ENCODE measurements at places on chromosomes 4 and X.

DNA sequence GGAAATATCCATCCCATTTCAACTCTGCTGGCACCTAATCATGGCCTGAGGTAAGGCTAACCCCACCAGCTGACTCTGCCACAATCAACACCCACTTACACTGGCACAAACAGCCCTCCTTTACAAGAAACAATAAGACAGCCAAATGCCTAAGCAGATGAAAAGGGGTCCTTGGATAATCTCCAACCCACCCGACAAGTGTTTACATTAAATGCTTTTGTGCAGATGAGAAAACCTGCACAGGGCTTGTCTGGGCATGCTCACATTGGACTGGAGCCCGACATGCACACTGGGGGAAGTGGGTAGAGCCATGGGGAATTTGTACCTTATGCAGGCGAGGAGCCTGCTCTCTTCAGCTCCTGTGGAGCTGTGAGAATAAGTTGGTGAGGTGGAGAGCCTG is 138.9 kb upstream of the ITM2A start:
- no peak for DNase-seq

DNA sequence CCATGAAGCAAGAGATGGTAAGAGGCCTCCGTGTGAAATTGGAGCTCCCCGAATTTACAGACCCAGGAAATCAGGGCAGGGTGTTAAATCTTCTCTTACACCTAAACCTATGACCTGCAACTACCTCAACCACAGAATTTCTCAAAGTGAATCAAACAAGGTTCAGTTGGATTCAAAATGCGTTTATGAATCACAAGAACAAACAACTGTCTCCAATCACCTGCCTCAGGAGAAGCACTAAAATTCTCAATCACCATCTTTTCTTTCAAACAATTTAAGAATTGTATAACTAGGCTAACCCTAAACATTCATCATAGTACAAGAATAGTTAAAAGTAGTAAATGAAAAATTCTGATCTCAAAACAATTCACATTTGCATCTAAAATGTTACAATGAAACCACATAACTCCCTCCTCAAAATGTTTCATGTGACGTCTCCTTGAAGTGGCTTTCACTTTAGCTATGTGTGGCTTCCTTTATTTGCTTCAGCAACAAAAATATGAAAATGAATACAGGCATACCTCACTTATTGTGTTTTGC is 19.2 kb downstream of the PPP3CA start:
- no peak for DNase-seq

DNA sequence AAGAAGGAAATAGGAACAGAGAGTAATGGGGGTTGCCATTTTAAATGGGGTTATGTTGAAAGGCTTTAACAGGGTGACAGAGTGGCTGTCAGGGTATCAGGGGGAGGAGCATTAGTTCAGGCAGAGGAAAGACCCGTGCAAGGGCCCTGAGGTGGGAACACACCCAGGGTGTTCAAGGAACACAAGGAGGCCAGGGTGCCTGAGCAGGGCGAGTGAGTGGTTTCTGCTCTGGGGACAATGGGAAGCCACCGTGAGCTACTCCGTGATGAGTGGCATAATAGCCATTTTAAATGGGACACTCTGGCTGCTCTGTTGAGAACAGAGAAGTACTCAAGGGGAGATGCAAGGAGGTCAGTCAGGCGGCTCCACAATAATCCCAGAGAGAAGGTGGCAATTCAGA is 4.5 kb downstream of the EVC2 start:
- no peak for DNase-seq

DNA sequence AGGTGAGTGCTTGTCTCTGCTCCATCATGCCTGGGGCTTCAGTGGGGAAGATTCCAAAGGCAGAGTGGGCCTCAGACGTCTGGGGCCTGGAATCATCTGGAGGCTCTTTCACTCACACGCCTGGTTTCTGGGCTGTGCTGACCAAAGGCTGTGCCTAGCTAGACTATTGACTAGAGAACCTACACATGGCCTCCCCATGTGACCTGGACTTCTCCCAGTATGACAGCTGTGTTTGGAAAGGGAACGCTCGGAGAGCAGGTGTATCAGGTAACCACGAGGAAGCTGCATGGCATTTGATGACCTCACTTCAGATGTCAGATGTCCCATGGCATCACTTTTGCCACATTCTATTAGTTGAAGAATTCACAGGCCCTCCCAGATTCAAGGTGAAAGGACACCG is 51.0 kb downstream of the ADGRL3 start:
- peak; percentile 30 for DNase-seq

GRCh38 chr4:18858229-18858922 is 836.8 kb upstream of the LCORL start:
- no peak for DNase-seq

- DNase-seq, result no peak
Measured at GRCh38 chr4:116005806-116006088, 892.3 kb upstream of the NDST4 start.

DNA sequence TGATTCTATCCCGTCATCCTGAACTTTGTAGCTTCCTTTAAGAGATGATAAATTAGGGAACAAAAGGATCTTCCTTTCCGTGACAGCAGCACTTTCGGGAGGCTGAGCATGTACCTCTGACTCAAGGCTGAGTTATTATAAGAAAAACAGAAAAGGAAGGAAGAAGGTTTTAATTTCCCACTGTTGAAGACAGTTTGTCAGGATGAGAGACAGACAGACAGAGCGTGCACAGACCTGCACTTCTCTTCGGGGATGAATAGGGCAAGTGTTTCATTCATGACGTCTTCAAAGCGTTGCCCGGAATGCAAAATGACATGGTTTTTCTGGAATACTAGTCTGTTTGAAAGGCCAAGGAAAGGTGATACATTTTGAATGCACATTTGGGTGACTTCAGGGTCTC is 405.3 kb upstream of the FAT1 start:
- DNase-seq, result peak; percentile 24

DNA sequence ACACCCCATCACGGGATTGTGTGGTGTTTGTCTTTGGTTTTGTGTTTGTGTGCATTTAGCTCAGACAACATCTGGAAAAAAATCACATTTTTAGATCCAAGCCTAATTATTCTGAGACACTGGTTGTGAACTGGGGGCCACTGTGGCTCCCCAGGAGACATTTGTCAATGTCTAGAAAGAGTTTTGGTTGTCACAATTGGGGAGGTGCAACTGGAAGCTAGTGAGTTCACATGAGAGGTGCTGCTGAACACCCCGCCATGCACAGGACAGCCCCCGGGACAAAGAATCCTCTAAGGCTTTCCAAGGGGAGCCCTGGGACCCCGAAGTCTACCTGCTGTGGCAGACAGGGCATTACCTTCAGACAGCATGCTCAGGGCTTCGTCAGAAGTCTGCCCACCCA is 26.5 kb downstream of the GPR143 start:
- no peak for DNase-seq

DNA sequence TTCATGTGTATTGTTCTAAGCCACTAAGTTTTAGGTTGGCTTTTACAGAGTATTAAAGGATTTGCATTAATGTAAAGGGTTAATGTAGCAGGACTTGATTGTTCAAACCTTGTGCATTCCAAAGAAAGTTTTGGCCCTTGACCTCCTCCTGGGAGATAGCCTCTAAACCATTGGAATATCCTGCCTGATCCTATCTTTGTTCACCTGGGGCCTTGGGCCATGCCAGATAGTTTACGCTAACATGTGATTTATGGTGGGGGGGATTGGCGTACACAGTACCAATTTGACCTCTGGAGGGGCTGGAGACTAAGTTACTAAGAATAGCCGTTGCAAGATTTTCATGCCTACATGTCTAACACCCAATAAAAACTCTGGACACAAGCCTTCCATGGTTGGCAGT is 1002.7 kb upstream of the PABPC4L start:
- DNase-seq, result no peak

GRCh38 chrX:4004822-4005221 is 291.4 kb upstream of the PRKX start:
- DNase-seq, result no peak

GRCh38 chrX:39377773-39378172 is 576.5 kb downstream of the MID1IP1 start:
- DNase-seq, result no peak

- no peak for DNase-seq
Measured at GRCh38 chr4:2787230-2788100, 5.4 kb upstream of the SH3BP2 start.

All from tongue (tissue), 3 donors.